ENCODE measurements at places on chromosomes 2 and 18.

- peak; percentile 45 for DNase-seq
These were observed 73.9 kb downstream of the NDUFA10 start for GRCh38 chr2:239951129-239951734.

DNA sequence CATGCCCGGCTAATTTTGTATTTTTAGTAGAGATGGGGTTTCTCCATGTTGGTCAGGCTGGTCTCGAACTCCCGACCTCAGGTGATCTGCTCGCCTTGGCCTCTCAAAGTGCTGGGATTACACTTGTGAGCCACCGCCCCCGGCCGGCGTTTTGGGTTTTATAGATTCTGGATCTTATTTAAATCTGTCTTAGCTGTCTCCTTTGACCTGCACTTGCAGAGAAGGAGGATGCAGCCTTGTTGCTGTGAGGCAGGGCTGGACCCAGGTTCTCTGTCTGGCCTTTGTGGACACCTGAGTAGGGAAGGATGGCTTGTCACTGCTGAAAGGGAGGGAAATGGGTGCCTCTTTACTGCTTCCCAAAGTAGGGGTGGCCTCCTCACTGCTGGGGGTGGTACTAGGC lies 83.0 kb upstream of the HS6ST1 start:
- peak; percentile 77 for DNase-seq

DNA sequence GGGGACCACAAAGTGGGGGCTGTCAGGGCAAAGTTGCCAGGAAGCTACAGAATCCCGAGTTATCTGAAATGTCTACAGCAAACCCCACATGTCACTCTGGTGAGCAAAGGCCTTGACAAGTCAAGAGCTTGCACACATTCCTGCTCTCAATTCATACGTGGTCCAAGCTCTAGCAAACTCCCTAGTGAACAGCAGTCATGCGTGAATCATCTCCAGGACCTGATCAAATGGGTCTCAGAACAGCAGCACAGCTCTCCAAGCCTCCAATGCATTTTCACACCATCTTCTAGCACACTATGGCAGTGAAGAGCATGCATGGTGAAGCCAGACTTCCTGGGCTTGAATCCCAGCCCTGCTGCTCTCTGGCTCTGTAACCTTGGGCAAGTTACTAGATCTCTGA lies 68.5 kb downstream of the MYO5B start:
- DNase-seq, result no peak

DNA sequence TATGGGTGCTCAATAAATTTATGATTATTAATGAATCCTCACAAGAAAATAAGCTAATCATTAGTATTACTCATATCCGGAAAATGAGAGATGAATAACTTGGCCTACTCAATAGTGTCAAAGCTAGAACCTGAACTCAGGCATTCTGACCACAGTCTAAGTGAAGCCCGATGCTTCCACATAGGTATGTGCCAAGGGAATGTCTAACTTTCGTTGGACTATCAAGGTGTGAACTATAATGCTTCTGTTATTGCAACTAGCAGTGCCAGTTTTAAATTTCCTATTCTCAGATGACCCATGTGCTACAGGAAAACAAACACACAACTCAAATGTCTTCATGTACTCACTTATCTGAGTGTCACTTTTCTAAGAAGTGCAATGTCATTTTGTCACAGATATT lies 1.8 kb downstream of the BARD1 start:
- no peak for DNase-seq

DNA sequence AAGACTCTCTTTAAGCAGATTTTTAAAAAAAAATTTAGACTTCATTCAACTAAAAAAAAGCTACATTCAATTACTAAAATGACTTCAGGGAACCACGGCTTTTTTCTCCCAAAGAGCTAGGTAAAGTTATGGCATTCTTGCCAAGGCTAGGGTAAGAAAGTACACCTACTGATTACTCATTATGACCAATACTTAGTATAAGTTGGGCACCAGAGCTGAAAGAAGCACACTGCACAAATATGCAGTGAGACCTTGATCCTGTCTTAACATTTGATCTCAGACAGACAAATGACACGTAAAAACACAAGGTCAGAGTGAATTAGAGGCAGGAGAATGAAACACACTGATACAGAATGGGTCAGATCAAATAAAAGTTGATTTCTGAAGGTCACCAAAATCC lies 88.7 kb downstream of the THADA start:
- DNase-seq, result no peak

DNA sequence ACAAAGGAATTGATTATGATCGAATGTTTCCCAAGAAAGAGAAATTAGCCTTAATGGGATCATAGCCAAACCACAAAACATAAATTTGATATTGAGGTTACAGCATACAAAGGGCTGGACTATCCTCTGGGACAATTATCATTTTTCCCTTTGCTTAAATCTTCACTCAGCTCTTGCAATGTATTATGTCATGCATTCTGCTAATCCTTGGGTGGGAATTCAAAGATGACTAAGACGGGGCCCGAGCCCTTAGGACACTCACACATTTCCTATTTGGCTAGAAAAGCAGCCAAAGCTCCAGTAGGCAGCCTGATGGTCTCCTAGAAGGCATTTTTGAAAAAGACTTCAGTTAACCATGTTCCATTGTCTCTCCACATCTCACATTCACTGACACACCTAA lies 17.2 kb upstream of the NMI start:
- DNase-seq, result no peak
